ENCODE measurements at places on chromosomes 7 and 10.
A peak's percentile ranks its signal among the peaks of the same experiment; 100 is the strongest.

GRCh38 chr10:31650010-31650409, 278.6 kb downstream of the ARHGAP12 start:
- peak; percentile 95 for DNase-seq

DNA sequence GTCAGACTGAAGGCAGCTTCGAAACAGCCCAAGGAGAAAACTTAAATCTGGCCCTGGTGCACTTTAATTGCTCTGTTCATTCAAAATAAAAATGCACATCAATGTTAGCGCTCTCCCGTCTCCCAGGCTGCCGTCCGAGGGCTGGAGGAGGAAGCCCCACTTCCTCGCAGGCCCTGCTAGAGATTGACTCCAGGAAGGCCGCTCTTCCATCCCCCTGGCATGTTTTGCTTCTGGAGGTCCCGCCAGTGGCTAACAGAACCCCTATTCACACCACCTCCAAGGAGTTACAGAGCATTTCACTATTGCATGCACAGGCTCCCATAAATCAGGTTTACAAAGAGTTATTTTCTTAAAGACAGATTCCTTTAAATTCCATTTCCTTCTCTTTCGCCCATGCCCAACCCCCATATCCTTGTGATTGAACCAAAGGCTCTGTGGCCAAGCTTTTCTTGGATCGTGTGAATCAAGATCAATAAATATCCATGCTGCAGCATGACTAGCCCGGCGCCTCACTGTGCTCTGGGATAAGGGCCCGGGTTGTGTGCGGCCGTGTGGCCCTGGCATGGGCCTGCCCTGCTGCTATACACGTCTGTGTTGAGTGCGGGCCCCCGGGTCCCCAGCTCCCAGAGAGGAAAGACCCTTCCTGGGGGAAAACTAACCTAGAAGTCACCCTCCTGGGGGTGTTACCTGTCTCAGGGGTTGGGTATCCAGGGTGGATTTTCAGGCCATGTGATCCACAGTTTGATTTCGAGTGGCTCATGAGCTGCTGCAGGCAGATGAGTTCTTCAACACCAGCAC, 118.7 kb upstream of the GDF10 start:
- DNase-seq: no peak

DNA sequence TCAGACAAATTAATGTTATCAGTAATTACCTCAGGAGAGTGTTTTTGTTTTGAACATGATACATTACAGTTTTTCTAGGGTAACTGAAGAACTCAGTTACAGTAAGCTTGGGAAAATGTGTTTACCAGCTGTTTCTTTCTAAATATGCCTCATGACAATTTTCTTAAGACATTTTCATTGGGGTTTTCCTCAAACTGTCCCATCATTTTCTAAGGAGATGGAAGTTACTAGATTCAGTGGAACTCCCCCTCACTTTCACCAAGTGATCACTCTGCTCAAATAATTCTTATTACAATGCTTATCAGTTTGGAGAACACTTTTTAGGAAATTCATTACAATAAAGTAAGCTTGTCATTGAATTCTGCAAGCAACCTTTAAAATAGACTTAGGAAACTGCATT, 6.4 kb upstream of the SPAG6 start:
- no peak for DNase-seq

DNA sequence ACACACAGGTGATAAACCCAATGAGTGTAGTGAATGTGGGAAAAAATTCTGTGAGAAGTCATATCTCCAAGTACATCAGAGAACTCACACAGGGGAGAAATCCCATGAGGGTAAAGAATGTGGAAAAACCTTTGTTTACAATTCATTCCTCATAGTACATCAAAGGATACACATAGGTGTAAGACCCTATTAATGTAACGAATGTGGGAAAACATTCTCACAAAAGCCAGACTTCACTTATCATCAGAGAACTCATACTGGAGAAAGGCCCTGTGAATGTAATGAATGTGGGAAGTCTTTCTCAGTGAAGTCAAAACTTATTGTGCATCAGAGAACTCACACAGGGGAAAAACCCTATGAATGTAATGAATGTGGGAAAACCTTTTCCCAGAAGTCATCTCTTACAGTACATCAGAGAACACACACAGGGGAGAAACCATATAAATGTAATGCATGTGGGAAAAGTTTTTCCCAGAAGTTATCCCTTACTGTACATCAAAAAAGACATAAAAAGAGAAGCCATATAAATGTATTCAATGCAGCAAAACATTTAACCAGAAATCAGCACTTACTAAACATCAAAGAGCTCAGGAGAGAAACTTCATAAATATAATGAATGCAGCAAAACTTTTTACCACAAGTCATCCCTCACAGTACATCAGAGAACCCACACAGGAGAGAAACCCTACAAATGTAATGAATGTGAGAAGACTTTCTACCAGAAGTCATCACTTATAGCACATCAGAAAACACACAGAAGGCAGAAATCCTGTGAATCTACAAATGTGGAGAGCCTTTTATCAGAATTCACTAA, 49.8 kb downstream of the ZNF239 start:
- DNase-seq: no peak

DNA sequence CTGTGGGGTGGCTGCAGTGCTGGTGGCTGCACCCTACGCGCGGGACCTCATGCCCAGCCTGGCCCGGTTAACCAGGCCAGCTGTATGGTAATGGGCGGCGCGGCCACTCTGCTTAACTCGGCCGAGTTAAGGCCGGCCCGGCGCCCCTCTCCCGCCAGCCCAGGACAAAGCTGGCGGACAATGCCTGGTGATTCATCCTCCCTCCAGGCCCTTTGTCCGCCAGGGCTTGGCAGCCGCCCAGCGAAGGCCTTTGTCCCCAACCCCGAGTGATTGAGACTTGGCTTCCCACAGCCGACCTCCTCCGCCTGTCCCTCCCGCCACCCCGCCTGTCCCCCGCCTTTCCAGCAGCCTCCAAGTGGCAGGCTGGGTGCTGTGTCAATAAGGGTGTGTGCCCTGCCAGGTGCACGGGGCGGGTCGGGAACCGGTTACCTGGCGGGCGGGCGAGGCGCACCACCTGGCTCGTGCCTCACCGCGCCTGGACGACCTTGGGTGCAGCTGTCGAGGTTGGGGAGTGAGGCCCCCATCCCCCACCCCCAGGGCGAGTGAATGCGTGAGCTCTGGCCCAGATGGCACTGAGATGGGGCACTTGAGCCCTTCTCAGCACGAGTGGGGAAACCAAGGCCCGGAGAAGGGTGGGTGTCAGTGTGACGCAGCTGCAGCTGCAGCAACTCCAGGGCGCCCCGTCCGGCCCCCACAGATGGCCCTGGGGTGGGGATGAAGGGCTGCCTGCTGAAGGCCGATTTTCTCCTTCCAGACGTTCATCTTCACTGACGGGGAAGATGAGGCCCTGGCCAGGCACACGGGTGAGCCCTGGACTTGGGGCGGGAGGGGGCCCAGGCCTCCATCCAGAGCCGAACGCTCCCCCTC, 4.6 kb downstream of the LFNG start:
- no peak for DNase-seq

GRCh38 chr10:123009105-123009820, 457 bp downstream of the ACADSB start:
- peak; percentile 35 for DNase-seq

- peak; percentile 81 for DNase-seq
Measured at GRCh38 chr7:5396999-5397663, 26.5 kb downstream of the TNRC18 start.

GRCh38 chr7:84412161-84412969, 217.8 kb upstream of the SEMA3A start:
- DNase-seq: no peak

DNA sequence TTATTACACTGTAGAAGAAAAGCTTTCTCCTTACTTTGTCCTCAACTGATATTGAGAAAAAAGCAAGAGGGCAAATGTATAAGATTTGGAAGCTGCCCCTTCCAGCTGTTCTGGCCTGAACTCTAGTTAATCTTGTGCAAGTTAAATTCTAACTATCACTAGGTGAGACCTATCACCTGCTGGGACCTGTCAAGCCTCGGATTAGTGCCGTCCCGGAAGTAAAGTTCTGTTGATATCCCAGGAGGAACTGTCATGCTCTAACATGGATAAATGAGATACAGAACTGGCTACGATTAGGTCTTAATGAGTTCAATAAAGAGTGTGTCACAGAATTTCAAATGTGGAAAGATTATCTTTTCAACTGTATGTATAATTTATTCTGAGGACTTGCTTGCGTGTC, 1.2 kb upstream of the BPGM start:
- no peak for DNase-seq

DNA sequence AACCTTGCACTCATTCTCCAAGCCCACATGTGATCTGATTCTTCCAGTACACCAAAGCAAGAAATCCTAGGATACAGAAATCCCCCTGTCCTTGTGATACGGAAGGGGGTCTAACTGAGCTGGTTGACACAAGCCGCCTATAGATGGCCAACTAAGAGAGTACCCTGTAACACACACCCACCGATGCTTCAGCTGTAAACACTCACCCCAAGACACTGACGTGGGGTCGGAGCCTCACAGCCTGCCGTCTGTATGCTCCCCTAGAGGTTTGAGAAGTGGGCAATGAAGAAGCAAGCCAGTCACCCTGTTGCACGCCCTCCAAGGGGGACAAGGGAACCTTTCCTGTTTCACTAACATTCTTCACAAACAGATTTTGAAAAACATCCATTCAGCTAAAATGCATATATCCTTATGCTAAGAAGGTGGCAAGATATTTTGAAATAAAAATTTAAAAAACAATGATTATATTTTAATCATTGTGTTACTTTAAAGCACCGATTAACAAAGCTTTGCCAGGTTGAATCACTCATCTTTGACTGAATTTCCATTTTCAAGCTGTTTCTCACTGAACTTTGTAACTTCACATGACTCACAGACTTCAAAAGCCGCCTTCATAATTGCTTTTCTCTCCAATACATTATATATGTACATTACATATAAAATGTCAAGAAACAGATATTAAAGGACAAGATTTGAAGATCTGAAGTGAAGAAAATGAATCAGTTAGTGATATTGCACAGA, 329.3 kb downstream of the ARL4A start:
- no peak for DNase-seq

- no peak for DNase-seq
Measured at GRCh38 chr10:26407406-26407969, 30.7 kb upstream of the APBB1IP start.

DNA sequence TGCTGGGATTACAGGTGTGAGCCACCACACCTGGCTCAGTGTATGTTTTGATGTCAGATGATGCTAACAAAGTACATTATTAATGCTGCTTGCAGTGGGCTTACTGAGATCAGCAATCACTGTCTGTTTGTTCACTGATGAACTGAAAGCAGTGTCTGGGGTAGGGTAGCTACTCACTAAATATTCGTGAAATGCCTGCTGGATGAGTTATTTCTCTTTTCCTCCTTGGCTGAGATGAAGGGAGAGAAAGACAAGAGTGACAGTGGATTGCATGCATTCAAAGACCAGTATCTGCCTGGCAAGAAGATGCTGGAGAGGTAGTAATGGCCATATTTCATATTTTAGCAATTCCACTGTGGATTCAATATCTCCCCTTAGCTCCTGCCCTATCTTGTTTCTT, 32.3 kb downstream of the FAM107B start:
- DNase-seq: no peak

- peak; percentile 70 for DNase-seq
Measured at GRCh38 chr7:6015917-6016652, 7.0 kb downstream of the AIMP2 start.

DNA sequence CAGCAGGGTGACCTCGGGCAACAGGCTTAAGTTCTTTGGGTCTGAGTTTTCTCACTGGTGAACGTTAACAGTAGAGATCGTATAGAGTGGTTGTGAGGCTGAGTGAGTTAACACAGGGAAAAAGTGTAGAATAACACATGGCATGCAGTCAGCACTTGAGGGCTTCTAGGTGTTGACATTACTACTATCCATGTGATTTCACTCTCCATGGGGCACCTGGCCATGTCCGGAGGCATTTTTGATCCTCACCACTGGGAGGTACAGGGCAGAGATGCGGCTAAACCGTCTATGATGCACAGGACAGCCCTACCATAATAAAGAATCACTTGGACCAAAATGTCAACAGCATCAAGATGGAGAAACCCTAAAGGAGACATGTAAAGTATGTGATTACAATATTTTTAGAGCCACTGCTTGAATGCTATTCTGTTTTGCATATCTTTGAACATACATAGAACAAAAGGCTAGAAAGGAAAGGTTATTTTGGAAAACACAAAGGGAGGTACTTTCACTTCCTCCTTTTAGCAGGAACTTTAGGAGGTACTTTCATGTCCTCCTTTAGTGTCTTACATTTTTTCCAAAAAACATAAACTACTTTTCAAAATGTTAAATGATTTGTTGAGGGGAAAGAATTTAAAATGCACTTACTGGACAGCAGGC, 44.3 kb downstream of the NOD1 start:
- no peak for DNase-seq

- DNase-seq: no peak
Measured at GRCh38 chr7:148944935-148945934, 61.1 kb upstream of the EZH2 start.

DNA sequence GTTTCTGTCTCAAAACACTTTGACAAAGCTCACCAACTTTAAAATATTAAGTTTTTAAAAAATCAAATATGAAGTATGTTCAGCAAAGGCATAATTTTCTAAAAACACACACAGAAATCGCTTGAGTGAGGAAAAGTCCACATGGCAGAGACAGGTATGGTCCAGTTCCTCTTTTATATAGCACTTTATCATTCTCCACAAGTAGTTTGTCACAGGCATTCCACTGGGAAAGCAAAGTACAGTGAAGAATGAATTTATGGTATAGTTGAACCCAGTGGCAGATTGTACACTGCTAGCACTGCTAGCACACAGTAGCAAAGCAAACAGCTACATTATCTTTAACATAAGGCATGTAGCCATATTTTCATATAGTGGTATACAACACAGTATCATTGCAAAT, 102.3 kb downstream of the HECTD2 start:
- DNase-seq: no peak

DNA sequence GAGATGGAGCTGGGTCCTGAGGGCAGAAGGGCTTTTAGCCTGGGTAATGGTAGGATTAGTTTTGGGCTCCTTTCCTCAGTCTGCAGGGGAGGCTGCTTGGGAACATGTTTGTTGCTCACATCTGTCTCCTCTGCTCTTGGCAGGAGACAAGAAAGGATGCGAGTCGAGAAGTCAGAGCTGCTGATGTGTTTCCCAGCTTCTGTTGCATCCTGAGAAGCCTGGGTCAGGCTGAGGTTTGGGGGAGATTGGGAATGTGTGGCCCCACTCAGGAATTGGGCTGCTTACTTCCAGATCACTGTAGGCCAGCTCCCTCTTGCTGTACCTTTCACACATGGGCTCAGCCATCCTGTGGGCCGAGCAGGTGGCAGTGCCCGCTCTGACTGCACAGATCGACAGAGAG, 79.2 kb downstream of the CCNY start:
- DNase-seq: no peak

GRCh38 chr10:92737484-92737883, 47.7 kb downstream of the HHEX start:
- DNase-seq: no peak

- peak; percentile 19 for DNase-seq
Measured at GRCh38 chr10:103540722-103541121, 47.2 kb downstream of the NEURL1 start.

Measured in tibial artery (tissue), 4 donors.